Stimulated activated CD4-positive, alpha-beta T cell treated with anti-CD3 and anti-CD28 coated beads, Interleukin-4, amount 100 ng/mL, for 24 hours (primary cell): ENCODE measurements at places on chromosomes 6 and 20.

GRCh38 chr6:109383438-109383940, 1.2 kb upstream of the CD164 start:
- DNase-seq, result no peak

DNA sequence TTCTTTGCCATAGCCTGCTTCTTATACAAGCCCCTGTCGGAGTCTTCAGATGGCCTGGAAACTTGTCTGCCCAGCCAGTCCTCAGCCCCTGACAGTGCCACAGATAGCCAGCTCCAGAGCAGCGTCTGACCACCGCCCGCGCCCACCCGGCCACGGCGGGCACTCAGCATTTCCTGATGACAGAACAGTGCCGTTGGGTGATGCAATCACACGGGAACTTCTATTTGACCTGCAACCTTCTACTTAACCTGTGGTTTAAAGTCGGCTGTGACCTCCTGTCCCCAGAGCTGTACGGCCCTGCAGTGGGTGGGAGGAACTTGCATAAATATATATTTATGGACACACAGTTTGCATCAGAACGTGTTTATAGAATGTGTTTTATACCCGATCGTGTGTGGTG, 29.5 kb downstream of the SLCO4A1 start:
- no peak for DNase-seq

DNA sequence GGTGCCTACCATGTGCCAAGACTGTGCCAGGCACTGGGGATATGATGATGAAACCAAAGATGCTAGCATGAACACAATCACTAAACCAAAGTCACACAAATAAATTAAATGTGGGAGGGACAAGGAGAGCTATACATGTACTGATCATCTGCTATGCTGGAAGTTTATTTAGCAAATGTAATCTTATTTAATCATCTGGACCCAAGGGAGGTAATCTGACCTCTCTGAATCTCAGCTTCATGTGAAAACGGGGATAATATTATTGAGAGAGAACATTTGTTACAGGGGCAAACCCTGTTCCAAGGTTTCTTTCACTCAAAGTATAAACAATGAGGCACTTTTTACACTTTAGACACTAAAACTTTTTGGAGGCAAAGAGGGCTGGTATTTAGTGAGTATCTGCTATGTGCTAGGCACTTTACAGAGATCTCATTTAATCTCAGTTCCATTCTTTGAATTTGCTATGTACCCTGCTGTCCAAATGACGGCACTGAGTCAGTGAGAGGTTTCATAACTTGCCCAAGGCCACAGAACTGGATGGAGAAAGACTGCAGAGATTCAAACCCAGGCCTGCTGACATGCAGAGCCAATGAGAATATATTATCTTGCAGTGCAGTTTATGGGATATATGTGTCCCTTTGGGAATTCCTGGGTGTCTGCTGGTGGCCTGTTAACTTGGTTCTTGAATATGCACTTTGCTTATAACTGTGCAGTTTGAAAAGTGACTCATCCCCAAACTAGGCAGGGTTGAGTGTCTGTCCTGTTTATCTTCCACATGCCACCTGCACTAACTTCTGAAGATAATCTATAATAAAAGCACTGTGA, 3.3 kb upstream of the ASXL1 start:
- no peak for DNase-seq

GRCh38 chr6:104771258-104771832, 88.4 kb downstream of the HACE1 start:
- no peak for DNase-seq

GRCh38 chr6:21149470-21149869, 444.1 kb upstream of the SOX4 start:
- no peak for DNase-seq

DNA sequence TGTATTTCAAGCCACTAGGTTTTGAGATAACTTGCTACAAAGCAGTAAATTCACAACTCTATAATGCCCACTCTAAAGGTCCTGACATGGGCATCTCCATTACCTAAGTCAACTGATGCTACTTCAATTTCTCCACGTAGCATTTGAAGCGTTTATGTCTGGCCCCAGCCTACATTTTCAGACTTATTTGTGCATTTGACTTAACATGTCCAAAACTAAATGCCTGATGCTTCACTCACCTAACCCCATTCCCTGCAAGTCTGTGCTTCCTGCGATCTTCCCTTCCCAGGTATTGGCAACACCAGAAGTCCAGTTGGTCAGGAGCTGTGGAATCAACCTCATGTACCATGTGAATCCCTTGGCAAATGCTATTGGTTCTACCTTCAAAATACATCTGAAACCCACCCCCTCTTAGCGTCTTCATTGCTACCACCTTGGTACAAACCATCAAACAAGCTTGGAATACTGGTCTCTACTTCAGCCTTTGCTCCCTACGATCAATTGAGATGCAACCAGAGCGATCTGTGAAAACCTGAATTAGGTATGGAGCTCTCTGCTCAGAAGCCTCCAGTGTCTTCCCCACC, 12.8 kb upstream of the ZNFX1 start:
- DNase-seq, result no peak

DNA sequence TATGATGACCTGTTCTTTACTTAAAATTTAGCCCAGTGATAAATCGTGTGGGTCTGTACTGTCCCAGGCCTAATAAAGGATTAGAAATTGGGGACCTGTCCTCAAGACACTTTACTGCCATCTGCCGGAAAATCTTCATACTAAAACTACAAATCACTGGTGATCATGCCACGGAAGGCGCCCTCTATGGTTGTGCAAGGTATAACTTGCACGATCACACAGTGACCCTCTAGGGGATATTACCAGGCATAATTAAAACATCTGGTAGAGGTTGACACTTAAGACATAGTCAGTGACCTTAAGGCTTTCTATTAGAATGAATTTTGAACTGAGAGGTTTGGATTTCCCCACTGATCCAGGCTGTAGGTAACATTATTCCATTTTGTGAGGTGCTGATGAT, 172.6 kb downstream of the BMP2 start:
- no peak for DNase-seq

DNA sequence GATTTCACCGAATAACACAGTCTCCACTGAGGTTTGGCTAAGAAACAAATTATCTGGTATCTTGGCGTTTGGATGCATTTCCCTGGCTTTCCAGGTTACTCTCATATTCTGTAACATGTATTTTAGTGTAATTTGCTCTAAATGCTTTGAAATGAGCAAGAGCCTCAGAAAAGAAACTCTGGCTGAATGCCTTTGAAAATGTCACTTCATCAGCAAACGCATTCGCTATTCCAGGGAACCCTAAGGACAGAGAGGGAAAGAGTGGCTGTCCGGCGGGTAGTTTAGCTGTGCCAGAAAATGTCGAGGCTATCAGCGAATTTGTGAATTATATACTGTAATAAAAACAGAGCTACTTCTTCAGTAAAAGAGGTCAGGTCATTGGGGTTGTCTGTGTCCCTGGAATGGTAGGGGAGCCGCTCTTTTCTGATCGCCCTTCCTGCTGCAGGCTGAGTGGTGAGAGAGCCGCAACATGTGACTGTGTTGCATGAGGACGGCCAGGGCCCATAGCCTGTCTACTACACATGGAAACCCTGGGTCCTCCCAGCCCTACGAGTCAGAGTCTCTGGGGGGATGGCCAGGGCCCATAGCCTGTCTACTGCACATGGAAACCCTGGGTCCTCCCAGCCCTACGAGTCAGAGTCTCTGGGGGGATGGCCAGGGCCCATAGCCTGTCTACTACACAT, 57.3 kb downstream of the SMOC2 start:
- no peak for DNase-seq

- no peak for DNase-seq
Measured at GRCh38 chr6:82072751-82073150, 174.8 kb downstream of the IBTK start.

DNA sequence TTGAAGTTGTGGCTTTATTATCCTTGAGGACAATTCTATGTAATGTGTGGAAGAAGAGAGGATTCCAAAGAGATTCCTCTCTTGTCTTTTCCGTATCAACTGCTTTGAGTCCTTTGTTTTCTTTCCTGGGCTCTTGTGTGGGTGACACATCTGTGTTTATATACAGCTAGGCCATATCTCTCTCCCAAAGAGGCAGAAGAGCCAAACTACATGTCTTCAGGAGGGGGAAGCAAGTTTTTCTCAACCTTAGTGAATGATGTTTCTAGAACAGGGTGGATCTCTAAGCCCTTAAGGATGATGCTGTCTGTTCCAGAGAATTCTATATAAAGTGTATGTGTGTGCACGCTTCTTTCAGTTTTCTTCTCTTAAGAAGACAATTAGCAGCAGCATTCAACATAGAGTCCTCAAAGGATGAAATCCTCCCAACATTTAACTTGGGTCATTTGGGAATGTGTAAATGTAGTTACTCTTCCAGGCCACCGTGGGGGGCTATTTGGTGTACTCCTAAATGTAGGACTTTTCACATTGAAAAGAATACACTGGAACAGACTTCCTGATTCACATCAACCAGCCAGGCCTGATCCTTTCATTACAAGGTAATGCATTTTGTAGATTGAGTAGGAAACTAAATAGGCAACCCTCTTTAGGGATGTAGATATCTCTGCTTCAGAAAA, 92.8 kb upstream of the EEF1E1 start:
- no peak for DNase-seq

DNA sequence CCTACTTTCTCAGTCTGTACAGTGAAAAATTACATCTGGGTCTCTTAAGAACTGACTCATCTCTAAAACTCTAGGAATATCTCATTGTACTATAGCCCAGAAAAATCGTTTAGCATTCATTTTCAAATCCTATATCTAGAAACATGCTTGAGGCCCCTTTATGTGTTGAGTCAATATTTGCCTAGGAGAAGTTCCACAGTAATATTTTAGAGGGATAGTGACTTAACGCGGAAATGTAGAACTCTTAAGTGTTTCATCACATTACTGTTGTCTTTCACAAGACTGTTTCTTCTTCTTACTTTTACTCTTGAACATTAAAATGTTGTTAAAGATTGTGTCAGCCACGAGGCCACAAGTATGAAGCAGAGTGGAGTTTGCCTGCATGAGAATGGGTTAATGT, 23.0 kb upstream of the MYLIP start:
- DNase-seq, result no peak

DNA sequence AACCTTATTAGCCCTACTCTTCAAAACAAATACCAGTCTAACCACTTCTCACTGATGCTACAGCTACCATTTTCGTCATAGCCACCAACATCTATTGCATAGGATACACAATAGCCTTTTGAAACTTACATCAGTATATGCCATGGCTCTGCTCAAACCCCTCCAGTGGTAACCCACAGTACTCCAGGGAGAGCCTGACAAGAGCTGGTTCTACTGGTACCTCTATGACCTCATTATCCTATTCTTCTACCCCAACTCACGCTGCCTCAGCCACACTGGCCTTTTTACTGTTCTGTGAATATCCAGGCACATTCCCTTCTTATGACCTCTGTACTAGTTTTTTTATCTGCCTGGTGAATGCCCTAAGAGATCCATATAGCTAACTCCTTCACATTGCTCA, 157.6 kb downstream of the ARHGAP18 start:
- DNase-seq, result no peak

DNA sequence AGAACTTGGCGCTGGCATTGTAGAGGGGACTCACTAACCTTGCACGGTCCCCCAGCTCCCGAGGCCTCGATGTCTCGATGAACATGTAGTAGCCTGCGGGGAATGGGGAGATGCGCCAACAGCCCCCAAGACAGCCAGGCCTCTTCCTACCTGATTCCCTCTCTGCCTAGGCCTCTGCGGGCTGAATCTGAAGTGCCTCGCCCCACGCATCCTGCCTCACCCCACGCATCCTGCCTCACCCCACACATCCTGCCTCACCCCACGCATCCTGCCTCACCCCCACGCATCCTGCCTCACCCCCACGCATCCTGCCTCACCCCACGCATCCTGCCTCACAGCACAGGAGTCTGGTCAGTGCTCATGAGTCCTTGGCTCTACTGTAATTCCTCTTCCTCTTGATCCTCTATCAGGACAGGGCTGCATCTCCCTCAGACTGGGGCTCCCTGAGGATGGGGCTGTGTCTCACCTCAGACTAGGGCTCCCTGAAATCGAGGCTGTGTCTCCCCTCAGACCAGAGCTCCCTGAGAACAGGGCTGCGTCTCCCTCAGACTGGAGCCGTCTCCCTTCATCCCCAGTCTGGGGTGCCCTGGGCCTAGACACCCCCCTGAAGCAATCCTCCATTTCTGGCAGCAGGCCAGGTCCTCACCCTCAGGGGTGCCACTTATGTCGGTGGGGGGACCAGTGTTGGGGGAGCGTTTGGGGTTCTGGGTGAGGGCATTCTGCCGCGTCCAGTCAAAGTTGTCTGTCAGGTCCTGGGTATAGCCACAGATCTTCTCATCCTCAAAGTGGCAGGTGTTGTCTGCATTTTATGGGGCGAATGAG, 53.6 kb downstream of the MDGA1 start:
- DNase-seq, result no peak

- no peak for DNase-seq
Measured at GRCh38 chr6:163148451-163149278, 265.9 kb upstream of the QKI start.

DNA sequence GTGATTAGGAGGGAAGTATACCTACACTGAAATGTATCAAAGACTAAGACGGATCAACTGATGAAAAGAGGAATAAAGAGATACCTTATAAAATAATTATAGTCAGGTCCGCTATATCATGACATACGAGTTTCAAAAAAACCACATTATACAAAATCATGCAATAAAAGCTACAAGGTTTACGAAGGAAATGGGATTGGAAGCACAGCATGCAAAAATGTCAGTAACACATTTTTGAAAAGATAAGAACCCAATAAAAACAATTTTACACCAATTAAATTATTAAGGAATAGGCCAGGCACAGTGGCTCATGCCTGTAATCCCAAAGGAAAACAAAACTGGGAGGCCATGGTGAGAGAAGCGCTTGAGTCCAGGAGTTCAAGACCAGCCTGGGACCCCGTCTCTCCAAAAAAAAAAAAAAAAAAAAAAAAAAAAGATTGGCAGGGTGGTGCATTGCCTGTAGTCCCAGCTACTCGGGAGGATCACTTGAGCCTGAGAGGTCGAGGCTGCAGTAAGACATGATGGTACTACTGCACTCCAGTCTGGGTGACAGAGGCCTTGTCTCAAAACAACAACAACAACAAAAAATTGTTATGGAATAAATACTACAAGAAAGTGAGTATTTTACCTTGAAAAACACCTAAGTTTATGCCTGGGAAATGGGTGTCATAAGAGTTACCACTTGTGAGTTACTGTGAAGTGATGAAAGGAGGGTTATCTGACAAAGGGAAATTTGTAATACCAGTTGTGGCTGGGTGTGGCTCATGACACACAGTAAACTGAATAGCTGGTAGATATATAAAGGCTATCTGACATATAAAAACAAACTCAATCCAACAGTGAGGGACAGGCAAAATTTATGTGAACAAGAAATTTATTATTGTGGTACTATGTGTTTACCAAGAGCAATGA, 45.2 kb downstream of the RANBP9 start:
- no peak for DNase-seq
